Fibroblast of upper back skin (primary cell): ENCODE measurements at places on chromosomes 3 and 15.

GRCh38 chr15:39697509-39697908 is 85.1 kb downstream of the FSIP1 start:
- DNase-seq: no peak

DNA sequence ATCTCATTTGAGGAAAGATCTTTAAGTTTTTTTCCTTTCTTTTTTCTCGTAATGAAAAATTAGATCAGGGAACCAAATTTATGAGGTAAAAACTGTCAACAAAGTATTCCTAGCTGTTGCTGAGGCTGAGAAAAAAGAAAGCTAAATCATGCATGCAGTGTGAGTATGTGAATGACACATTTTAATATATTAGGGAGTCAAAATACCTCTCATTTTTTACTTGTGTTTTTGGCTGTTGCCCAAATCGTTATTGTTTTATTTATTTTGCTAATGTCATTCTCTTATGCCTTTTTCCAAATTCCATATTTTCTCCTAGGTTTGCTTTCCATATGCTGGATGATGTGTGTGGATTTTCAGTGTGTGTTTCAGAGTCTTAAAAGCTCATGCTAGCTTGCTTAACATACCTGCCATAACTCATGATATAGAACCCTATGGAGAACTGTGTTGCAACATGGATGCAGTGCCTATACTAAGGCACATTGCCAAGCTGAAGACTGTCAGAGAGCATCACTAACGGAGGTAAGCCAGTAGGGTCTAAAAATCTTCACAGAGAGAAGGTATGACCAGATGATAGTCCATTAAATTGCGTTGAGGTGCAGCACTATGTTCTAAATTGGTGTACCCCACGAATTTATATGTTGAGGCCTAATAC is 629.5 kb upstream of the KCNMB2 start:
- DNase-seq: peak; percentile 81

DNA sequence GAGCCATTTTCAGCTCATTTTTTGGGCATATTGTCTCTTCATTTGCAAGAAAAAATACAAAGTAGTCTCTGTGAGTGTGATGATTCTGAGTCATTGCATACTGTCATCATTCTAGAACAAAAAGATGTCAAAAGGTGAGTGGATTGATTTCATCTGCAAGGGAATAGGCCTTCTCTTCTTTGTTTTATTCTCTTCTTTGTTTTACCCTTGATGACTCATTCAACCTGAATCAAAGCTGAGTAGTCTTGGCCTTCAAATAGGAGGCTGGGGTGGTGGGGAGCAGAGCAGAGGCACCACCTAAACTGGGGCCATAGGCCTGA is 25.4 kb downstream of the CYP19A1 start:
- DNase-seq: peak; percentile 64

DNA sequence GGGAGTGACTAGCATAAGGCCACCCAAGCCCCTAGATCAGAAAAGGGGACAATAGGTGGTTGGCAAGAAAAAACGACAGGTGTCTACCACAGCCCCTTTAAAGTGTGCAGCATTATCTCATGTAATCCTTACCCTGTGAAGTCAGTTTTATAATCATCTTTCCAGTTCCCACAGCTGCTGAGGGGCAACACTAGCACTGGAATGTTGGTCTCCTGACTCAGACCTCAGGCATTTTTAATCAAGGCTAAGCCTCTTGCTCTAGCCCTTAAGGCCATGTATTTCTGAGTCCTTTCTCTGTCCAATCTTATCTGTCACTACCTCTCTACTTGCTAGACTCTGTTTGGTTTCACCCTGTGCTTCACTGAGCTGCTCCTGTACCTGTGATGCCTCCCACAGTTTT is 171.7 kb downstream of the TLE3 start:
- peak; percentile 55 for DNase-seq

GRCh38 chr15:69474846-69475455 is 22.3 kb downstream of the RPLP1 start:
- no peak for DNase-seq

GRCh38 chr15:68277131-68277602 is 378 bp upstream of the FEM1B start:
- peak; percentile 58 for DNase-seq

DNA sequence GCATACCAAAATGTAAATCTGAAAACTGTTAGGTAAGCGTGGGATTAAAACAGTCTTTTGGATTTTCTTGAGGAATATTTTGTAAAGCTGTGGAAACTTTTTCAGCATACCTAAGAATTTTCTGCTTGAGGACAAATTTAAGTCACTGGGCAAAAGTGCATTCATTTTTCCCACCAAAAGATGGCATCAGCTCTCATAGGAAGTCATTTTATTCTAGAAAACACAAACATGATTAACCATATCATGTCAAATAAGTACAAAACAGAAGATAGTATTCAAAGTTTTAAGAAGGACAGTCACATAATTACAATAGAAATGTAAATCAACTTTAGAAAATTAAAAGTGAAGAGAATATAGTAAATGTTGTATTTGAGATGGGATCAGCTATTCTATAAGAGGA is 63.5 kb downstream of the SLC49A4 start:
- peak; percentile 22 for DNase-seq

GRCh38 chr3:177460047-177460446 is 262.8 kb upstream of the TBL1XR1 start:
- DNase-seq: no peak

DNA sequence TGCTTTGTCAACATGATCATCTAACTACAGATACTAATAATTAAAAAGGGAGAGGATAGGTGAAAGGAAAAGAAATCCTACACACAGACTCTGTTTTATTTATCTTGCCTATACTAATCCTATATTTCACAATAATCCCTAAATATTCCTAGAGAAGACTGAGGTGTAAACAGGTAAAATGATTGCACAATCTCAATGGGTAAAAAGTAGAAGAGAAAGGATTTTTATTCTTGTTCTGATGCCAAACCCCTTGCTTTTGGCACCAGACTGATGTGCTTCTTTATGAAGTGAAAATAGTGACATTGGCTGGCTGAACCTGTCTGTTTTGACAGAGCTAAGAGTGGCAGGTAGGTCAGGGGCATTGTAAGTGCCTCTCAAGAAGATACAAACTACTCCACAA is 101.9 kb upstream of the ZPLD1 start:
- DNase-seq: no peak
